DND-41 (cell line): ENCODE measurements at places on chromosomes 4 and X.
A peak's percentile ranks its signal among the peaks of the same experiment; 100 is the strongest.

DNA sequence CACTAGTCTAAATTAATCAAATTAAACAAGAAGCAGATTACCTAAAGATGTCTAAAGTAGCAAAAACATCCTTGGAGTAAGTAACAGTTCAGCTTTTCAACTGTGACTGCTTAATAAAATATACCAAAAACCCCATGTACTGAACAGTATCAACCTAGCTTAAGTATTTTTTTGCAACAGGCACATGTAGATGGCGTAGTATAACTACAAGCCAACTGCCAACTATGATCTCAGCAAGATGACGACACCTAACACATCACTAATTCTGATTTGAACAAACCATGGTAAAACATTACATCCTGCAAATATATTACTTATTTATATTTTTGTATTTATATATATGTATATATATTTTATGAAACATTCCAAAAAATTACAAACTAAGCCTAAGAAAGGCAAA, 24.5 kb downstream of the DHX15 start:
- DNase-seq = no peak

DNA sequence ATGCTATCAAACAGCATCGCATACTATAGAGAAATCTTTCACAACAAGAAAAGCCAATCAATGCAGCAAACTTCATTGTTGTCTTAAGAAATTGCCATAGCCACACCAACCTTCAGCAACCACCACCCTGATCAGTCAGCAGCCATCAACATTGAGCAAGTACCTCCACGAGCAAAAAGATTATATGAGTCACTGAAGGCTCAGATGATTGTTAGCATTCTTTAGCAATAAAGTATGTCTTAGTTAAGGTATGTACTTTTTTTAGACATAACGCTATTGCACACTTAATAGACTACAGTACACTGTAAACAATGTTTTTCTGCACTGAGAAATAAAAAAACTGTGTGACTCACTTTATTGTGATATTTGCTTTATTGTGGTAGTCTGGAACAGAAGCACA, 37.8 kb upstream of the FUNDC1 start:
- DNase-seq = no peak

GRCh38 chr4:48589098-48589445, 99.0 kb downstream of the ZAR1 start:
- DNase-seq = no peak

- DNase-seq = no peak
These were observed 62.3 kb upstream of the LNX1 start for GRCh38 chr4:53653484-53654053.

GRCh38 chr4:123495530-123495929, 98.9 kb downstream of the SPRY1 start:
- DNase-seq = no peak

DNA sequence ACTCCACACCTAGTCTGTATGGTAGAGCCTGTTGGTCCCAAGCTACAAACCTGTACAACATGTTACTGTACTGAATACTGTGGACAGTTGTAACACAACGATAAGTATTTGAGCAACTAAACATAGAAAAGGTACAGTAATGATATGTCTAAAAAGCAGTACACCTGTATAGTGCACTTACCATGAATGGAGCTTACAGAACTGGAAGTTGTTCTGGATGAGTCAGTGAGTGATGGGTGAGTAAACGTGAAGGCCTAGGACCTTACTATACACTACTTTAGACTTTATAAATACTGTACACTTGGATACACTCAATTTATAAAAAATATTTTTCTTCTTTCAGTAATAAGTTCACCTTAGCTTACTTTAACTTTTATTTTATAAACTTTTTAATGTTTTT, 104.0 kb downstream of the TMA16 start:
- no peak for DNase-seq

DNA sequence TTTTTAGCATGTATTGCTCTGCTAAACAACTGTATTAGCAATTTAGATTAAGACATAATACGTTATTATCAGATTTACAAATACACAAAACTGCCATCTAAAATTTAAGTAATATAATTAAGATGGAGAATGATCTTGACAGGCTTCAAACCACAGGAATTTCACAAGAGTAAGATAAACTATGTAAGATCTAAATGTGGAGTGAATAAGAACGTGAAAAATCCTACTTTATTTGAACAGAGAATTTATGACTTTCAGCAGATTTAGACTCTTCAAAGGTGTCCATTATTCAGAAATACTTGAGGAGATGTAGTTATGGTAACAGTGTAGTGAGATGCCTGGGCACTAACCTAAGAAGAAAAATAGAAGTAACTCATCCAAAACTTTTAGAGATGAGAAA, 73.2 kb downstream of the SLC4A4 start:
- no peak for DNase-seq

DNA sequence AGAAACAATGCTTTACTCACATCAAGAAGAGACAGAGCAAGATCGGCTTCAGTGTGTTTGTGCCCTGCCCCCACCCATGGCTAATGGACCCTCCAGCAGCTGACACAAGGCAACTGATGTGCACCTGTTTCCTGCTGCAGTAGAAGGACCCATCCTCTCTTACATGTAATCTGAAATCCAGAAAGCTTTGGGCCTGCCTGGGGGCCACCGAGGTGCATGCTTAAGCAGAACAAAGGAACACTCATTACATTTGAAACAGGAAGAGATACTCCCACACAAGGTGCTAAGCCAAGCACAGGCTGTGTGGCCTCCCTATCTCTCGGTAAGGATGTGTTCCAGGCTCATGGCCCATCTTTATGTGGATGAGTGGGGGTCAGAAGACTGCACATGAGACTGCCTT, 338.0 kb downstream of the SPOCK3 start:
- no peak for DNase-seq

GRCh38 chrX:130778773-130779172, 124.2 kb downstream of the ENOX2 start:
- DNase-seq = no peak

- peak; percentile 11 for DNase-seq
These were observed 48.6 kb downstream of the ACOX3 start for GRCh38 chr4:8391972-8392371.

- DNase-seq = no peak
These were observed 15.9 kb downstream of the IL15 start for GRCh38 chr4:141652161-141652778.

GRCh38 chrX:37817579-37817978, 29.8 kb downstream of the DYNLT3 start:
- DNase-seq = no peak

DNA sequence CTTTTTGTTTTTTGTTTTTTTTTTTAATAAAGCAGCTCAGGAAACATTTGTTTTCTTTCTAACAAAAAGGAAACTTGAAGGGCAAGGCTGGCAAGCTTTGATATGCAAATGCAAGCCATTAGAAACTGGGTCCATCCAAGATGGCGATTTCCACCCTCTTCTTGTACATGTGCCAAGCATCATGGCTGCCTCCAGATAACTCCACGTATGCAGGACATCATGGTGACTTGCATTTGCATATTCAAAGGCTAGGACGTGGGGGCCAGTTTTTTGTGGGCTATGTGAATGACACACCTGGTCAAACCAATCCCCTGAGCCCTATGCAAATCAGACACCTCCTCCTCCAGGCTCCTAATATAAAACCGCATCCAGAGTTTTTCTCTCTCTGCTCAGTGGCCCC, 692.6 kb downstream of the FAM133A start:
- DNase-seq = no peak

GRCh38 chr4:13298655-13299054, 185.5 kb downstream of the RAB28 start:
- DNase-seq = no peak

DNA sequence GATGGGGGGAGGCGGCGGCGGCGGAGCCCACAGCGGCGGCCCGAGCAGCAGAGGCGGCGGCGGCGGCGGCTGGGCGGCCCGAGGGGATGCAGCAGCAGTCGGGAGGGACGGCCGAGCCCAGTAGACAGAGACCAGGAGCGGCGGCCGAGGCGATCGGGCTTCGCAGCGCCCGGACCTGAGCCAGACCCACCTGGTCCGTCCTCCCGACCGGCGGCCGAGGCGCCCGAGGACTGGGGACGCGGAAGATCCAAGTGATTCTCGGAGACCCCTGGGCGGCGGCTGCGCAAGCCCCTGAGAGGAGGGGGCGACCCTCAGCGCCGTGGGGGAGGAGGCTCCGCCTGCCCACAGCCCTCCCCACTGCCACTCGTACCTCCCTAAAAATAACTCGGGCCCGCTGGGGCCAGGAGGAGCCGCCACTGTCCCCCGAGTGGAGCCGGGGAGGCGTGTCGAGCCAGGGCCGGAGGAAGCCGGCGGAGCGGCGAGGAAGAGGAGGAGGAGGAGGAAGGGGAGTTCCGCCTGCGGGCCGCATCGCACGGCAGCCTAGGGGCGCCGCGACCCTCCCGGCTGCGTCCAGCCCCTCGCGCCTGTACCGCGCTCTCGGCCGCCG, 608 bp downstream of the RAPGEF2 start:
- DNase-seq = peak; percentile 37

DNA sequence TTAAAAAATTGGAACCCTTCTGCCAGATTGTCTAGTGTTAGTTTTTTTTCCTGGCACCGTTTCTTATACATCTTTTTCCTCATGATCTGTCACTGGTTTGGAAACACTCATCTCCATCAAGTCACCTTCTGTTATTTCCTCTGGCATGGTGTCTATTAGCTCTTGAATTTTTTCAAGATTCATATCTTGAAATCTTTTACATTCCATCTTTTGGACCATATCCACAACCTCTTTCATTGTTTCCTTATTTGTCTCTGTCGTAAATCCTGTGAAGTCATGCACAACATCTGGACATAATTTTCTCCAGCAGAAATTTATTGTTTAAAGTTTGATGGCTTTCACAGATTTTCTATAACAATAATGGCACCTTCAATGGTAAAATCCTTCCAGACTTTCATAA, 10.2 kb upstream of the TMEM185A start:
- no peak for DNase-seq

- no peak for DNase-seq
These were observed 78.2 kb downstream of the GLRA2 start for GRCh38 chrX:14607446-14607985.

- DNase-seq = no peak
These were observed 91.5 kb downstream of the HPRT1 start for GRCh38 chrX:134551376-134552048.

DNA sequence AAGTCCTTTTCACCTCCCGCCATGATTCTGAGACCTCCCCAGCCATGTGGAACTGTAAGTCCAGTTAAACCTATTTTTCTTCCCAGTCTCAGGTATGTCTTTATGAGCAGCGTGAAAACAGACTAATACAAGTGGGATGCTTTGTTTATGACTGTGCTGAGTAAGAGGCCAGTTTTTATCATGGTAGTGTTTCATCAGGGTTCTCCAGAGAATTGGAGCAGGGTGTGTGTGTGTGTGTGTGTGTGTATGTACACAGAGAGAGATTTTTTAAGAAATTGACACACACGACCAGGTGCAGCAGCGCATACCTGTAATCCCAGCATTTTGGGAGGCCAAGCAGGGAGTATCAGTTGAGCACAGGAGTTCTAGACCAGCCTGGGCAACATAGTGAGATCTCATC, 34.6 kb upstream of the SLC2A9 start:
- no peak for DNase-seq

GRCh38 chr4:70680934-70681333, 7.4 kb upstream of the UTP3 start:
- DNase-seq = no peak

DNA sequence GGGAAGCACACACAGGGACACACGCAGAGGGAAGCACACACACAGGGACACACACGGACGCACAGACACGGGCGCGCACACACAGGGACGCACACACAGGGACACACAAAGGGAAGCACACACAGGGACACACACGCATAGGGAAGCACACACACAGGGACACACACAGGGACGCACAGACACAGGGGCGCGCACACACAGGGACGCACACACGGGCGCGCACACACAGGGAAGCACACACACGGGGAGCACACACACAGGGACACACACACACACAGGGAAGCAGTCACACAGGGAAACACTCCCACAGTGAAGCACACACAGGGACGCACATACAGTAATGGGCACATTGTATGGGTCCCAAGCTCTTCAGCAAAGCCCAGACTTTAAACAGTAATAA, 685.3 kb downstream of the TRIML1 start:
- no peak for DNase-seq

DNA sequence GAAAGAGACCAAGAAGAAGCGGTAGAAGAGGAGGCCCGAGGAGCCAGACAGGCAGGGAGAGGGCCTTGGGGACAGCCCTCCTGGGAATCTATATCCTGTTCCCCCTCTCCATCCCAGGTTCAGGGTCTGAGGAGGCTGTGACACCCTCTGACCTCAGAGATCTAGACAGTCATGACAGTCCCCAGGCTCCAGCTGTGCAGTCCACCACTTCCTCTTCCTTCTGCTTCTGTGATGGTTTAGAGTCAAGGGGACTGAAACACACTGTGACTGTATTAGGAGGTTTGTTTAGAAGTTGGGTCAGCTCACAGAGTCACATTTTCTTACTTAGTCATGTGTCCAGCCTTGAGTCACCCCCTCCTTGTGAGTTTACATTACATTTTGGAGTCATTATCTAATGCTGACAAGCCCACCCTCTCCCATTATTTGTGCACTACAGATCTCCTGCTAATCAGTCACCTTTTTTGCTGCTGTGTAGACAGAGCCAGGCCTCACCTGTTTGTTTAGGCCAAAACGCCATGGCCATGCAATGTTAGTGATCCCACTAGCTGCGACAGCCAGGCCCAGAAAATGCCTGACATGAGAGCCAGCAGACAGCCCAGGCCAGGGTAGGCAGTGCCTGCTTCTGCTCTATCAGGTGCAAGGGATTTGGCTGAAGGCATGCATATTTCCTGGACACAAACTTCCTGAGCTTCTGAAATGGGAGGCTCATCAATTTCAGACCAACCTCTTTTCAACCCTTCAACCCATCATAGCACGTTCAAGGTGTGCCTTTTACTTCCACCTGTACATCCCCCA, 26.0 kb downstream of the MANBA start:
- DNase-seq = peak; percentile 46

GRCh38 chrX:148610328-148610698, 109.9 kb downstream of the AFF2 start:
- no peak for DNase-seq
